MG63 (cell line): ENCODE measurements at places on chromosomes 3 and 15. TPM values are rescaled to one million over a fixed set of nuclear protein-coding genes. Genes with fewer than 3 reads are reported as not detected.

CAMKV gene
- 0.20 TPM in 1 of 2 replicates, not detected in the other for total RNA-seq

TF gene
- not detected in 2 replicates for total RNA-seq

C15orf39 gene
- 1.8 and 2.8 TPM in 2 replicates for total RNA-seq

GADL1 gene
- not detected in 2 replicates for total RNA-seq

WNT7A gene
- not detected in 2 replicates for total RNA-seq

CCDC33 gene
- not detected in 2 replicates for total RNA-seq

HIGD2B gene
- not detected in 2 replicates for total RNA-seq

FBXO40 gene
- not detected in 2 replicates for total RNA-seq

DUOX1 gene
- not detected in 2 replicates for total RNA-seq

CSTA gene
- total RNA-seq: 1.7 TPM in 1 of 2 replicates, not detected in the other

RASSF1 gene
- total RNA-seq: 17.5 and 42.0 TPM in 2 replicates

CHRNA7 gene
- total RNA-seq: 0.20 TPM in 1 of 2 replicates, not detected in the other

SETD2 gene
- total RNA-seq: 8.1 and 13.0 TPM in 2 replicates

CHL1 gene
- total RNA-seq: not detected in 2 replicates

GOLGA6L7 gene
- total RNA-seq: not detected in 2 replicates

MOBP gene
- total RNA-seq: not detected in 2 replicates

CSPG4 gene
- total RNA-seq: 13.4 and 19.6 TPM in 2 replicates

MBD4 gene
- 17.2 and 26.5 TPM in 2 replicates for total RNA-seq

HDC gene
- total RNA-seq: not detected in 2 replicates

SCN11A gene
- total RNA-seq: not detected in 2 replicates

TRIM42 gene
- total RNA-seq: not detected in 2 replicates

CCR9 gene
- total RNA-seq: not detected in 2 replicates

PPP1R14D gene
- not detected in 2 replicates for total RNA-seq

KBTBD13 gene
- not detected in 2 replicates for total RNA-seq

EPHB3 gene
- 1.8 and 8.7 TPM in 2 replicates for total RNA-seq

C3orf85 gene
- total RNA-seq: not detected in 2 replicates

OPA1 gene
- total RNA-seq: 46.7 and 93.5 TPM in 2 replicates

NDN gene
- 42.0 and 43.3 TPM in 2 replicates for total RNA-seq

WDR93 gene
- 0.13 TPM in 1 of 2 replicates, not detected in the other for total RNA-seq

CAPN3 gene
- total RNA-seq: not detected in 2 replicates

CHST2 gene
- 0.20 and 0.36 TPM in 2 replicates for total RNA-seq

TMEM212 gene
- total RNA-seq: not detected in 2 replicates

THAP10 gene
- total RNA-seq: 5.6 and 8.9 TPM in 2 replicates

EIF5A2 gene
- 15.4 and 25.1 TPM in 2 replicates for total RNA-seq

TTLL13 gene
- total RNA-seq: 0.07 TPM in 1 of 2 replicates, not detected in the other

NANOGP8 gene
- not detected in 2 replicates for total RNA-seq

UTS2B gene
- not detected in 2 replicates for total RNA-seq

GATM gene
- 0.23 TPM in 1 of 2 replicates, not detected in the other for total RNA-seq

TUSC7 gene
- not detected in 2 replicates for total RNA-seq

GOLIM4 gene
- 19.7 and 46.8 TPM in 2 replicates for total RNA-seq

UNC45A gene
- 43.1 and 64.2 TPM in 2 replicates for total RNA-seq

NEIL1 gene
- total RNA-seq: not detected in 2 replicates

SEMA6D gene
- total RNA-seq: 1.0 and 14.1 TPM in 2 replicates

IL17RD gene
- 0.91 and 2.5 TPM in 2 replicates for total RNA-seq

LOXL1 gene
- 206 and 224 TPM in 2 replicates for total RNA-seq

NEK4 gene
- total RNA-seq: 13.5 and 14.6 TPM in 2 replicates

FBXW12 gene
- total RNA-seq: not detected in 2 replicates

TMEM158 gene
- total RNA-seq: 13.5 and 17.0 TPM in 2 replicates

TIMMDC1 gene
- 73.8 and 95.4 TPM in 2 replicates for total RNA-seq

FEZF2 gene
- total RNA-seq: not detected in 2 replicates

ARHGAP31 gene
- 4.2 and 5.0 TPM in 2 replicates for total RNA-seq

PIF1 gene
- total RNA-seq: 8.1 and 8.5 TPM in 2 replicates

CPN2 gene
- total RNA-seq: not detected in 2 replicates

ARPP21 gene
- total RNA-seq: not detected in 2 replicates

ITPKA gene
- total RNA-seq: 1.4 and 1.6 TPM in 2 replicates

GPR27 gene
- 7.0 and 8.5 TPM in 2 replicates for total RNA-seq

CDHR4 gene
- total RNA-seq: 0.10 TPM in 1 of 2 replicates, not detected in the other

CRYGS gene
- 0.66 TPM in 1 of 2 replicates, not detected in the other for total RNA-seq
